ENCODE measurements at places on chromosomes 12 and 14.

DNA sequence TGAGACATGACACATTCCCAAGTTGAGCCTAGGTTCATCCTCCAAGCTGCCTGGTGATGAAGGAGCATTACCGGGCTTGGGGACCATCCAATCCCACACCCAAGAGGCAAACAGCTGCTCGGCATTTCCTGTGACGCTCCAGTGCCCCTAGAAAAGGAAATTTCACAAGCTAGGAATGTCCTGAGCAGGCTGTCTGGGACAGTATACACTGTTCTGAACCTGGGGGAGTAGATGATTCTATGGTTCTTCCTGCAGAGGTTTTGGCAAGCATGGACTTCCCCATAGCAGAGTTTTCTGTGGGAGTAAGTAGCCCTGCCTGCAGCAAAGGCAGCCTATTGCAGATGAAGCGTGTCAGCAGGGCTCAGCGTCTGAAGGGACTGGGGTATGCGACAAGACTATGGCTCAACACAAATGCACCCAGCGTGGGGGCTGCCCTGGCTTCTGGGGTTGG, 47.4 kb upstream of the SRSF5 start:
- DNase-seq, result peak; percentile 77

- DNase-seq, result no peak
Observed at GRCh38 chr12:124919521-124920352, 5.3 kb upstream of the UBC start.

DNA sequence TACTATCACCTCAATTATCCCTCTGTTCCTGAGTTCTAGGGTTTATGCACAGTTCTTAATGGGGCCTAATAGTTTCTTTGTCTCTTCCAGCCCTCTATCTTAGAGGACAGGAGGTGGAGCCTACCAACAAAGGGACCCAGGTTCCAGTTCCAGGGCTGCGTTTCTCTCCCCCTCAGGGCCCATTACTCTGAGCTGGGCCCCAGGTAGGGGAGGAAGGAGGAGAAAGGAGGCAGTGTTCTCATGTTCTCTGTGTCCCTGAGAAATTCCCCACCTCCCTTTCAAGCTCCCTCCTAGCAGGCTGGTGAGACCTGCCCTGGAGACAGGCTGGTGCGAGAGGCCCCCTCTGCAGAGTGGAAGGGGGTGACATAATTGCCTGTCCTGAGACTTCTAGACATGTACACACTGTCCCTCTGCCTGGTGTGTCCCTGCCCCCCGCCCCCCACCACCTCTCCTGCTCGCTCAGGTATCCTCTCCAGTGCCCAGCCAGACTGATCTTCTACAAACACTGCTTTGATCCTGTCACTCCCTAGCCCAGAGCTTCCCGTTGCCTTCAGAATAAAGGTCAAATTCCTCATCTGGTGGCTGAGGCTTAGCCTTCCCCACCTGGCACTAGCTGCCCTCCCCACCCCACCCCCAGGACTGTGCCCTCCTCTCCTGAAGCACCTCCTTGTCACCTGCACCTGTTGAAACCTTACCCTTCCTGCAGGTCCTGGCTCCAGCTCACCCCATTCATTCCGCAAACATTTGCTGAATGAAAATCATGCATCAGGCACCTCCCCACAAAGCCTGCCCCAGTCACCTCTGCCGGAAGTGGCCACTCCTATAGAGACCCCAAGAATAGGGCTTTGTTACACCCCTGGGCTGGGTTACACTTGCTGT, 21.1 kb upstream of the KRT8 start:
- no peak for DNase-seq

DNA sequence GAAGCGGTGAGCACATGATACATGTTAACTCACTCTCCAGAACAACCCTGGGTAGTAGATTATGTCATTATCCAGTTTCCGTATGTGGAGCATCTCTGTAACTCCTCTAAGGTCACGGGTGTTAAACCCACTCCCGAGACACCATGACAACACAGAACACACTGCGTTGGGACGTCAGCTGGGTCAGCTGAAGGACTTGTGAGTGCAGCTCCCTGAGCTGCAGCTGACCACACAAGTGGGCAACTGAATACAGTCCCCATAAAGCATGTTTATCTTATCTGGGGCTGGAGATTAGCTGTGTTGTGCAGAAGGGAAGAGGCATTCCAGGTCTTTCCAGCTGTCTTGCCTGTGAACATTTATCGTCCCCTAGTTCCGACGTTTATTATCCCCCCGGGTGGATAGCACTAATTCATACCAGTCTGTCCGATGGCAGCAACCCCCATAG, 211.5 kb downstream of the CHST11 start:
- DNase-seq, result no peak

DNA sequence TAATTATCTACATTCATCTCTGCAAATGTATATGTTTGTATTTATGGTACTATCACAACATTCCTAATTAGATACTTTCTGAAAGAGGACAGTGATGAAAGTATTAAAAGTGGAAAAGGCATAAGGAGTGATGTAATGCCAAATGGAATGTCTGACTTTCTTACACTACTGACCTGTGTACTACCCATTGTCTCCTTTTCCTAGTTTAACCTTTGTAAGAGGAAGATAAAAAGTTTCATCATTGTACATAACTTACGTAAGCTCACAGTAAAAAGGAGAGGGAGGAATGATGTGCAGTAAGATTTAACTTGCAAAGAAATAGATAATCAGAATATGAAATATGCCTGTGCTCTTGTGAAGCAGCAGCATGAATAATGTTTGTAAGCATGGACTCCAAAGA, 55.9 kb downstream of the SOX5 start:
- no peak for DNase-seq

DNA sequence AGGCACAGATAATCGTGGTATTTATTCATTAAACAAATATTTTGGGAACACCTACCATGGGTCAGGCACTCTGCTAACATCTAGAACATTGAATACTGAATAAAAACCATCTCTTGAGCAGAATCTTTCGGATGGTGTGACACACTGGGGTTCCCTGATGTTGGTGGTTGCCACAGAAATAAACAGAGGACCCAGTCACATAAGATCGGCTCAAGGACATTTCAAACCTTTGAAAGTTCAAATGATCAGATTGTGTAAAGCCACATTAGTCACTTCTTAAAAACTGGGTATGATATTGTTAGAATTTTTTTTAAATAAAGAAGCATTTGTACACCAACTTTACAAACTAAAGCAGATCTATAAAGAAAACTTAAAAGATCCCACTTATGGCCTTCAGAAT, 39.0 kb downstream of the NR1H4 start:
- DNase-seq, result no peak

- no peak for DNase-seq
Observed at GRCh38 chr12:308511-308910, 45.9 kb upstream of the SLC6A13 start.

GRCh38 chr12:99137124-99137855, 492.2 kb downstream of the APAF1 start:
- DNase-seq, result no peak

- DNase-seq, result no peak
Observed at GRCh38 chr12:54549774-54550451, 512 bp downstream of the PDE1B start.

DNA sequence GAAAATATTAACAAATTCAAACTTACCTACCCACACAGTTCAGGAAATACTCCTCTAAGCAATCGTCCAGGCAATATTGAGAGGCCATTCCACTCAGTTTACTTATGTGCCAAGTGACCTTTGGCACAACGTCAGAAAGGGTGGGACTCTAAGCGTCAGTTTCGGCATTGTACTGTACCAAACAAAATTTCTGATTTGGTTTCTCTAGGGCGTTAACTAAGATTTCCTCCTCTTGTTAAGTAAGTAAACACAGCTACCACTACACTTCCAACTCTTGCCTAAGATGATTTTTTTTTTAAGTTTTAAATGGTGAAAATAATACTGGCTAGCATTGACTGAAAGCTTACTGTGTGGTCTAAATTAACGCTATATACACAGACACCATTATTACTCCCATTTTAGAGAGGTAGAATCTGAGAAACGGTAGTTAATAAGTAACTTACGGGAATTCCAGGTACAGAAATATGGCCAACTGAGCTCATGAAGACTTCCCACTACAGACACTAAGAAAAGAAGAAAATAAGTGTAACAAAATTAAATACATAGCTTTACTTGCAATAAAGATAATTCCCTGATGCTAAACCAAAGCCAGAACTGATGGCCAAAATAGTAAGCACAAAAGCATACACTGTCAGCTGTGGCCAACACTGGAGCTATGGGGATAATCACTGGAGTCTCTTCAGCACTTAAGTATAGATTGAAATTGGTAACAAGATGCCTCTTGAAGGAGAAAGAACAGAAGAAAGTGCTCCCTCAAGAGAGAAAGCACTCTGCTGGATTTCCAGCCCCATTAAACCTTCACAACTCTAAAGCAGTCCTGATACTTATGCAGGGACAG, 76.1 kb downstream of the EPS8 start:
- no peak for DNase-seq

DNA sequence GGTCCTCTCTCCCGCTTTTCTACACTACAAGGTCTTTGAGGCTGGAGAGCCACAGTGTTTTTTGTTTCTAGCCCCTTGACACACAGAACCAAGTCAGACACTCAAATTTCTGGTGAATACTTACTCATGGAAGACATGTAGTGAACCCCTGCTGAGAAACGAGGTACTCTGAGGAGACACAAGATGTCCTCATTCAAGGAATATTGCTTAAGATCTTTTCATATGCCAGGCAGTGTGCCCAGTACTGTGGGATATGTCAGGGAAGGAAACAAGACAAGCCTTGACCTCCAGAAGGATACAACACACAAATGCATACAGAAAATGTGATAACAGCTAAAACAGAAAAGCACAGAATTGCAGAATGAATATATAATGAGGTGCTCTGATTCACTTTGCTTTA, 75.9 kb downstream of the TMTC1 start:
- DNase-seq, result no peak

- no peak for DNase-seq
Observed at GRCh38 chr12:24280056-24280842, 330.8 kb upstream of the SOX5 start.

GRCh38 chr14:104230119-104230815, 91.9 kb downstream of the KIF26A start:
- no peak for DNase-seq

DNA sequence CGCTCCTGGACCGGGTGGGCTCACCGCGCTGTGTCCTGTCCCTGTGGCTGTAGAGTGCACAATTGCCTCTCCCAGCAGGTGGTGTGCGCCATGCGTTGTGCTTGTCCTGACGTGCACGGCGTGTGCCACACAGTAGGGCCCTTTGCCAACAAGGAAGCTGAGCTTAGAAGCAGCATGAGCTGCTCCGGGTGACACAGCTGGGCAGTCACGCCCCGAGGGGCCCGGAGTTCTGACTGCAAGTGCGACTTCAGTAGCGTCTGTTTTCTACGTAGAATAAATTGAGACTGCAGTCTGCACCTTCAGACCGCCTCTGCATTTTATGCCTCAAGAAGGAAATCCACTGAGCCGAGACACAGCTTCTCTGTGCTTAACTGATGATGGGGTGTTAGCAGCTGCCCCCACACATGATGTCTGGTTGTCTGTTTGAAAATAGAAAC, 81.6 kb downstream of the ADGRD1 start:
- DNase-seq, result no peak

DNA sequence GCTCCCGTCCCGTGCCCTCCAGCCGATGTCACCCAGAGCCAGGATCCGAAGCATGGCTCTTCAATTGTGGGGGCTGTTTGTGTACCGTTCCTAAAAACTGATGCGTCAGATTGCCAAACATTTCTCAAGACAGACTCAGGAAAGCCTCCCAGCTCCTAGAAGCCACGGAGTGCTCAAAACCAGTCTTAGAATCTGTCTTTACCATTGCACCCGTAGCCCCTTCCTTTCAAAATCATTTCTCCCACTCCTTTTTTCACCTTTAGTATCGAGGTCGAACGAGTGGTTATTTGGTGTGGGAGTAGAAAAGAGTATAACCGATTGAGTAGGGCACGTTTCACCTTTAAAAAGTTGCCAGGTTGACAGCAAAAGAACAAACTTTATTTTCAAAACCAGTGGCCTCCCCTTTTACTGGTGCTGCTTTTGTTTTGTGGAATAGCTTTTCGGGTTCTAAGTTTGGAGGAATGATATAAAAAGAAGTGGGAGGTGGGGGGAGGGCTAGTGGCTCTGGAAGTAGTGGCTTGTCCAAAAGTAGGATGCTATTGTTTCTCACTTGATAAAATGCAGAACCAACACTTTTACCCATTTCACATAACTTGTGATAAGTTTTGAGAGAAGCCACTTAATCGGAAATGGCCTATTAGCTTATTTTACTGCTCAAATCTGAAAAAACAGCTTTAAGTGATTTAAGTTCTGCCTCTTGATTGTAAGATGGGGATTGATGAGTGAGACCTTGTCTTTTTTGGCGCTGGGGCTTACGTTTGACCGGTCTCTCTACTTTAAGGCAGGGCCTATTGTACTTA, 803 bp downstream of the STK38L start:
- DNase-seq, result no peak

GRCh38 chr14:44316647-44317440, 190.2 kb downstream of the FSCB start:
- DNase-seq, result no peak

DNA sequence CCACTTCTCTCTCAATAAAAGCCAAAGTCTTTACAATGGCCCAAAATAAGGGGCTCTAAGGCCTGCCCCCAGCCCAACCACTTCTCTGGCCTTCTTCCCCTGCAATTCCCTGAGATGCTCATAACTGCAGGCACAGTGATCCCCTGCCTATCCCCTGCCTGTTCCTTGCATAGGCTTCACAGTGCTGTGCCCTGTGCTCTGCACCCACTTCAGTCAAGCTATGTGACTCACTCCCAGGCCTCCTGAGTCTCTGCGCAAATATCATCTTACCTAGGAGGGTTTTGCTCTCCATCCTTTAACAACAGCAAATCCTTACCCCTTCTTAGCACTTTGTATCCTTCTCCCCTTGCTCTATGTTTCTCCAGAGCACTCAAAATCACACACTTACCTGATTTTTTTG, 242.2 kb downstream of the MSRB3 start:
- DNase-seq, result no peak

All from GF-D8 (cell line).